ENCODE measurements at places on chromosomes 2 and 18. TPM values are rescaled to one million over a fixed set of nuclear protein-coding genes. Genes with fewer than 3 reads are reported as not detected.

GRCh38 chr2:24909555-24910177 is 10.4 kb downstream of the ADCY3 start:
- H3K27me3 ChIP-seq: no peaks in the 10 kb centered on the region
- H3K4me3 ChIP-seq: no peak overlapping the region
- no peak overlapping the region for H3K27ac ChIP-seq
- DNase-seq: no peak
- peaks cover 18% of the 10 kb centered on the region for H3K4me1 ChIP-seq

DNA sequence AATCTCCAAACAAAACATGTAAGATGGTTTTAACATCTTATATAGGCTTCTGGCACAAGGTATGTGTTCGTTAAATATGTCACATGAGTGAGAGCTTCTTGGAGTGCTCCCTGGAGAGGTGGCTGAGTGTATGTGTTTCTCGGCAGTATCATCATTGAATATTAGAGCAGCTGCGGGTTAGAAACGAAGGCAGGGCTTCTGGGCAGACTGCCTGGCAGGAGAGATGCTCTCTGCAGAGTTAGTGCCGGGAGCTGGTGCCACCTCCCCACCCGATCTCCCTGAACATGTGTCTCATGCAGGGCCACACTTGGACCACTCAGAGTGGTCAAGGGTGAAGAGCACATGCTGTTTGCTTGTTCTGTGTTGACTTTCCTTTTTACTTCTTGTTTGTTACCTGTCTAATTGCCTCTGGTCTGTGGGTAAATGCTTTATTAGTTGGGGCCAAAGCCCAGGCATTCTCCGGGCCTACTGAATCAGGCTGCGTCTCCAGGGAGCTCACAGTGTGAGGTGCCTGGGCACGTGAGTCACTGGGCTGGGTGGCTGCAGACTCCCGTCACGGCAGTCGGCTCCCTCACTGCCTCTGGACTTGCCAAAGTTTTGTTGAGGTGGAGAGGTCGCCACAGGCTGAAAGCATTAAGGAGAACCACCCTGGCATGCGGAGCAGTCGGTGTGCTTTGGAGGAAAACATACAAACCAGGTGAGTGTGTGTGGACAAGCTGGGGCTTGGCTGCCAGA is 246.6 kb downstream of the FHOD3 start:
- no peak overlapping the region for H3K4me3 ChIP-seq
- no peak for DNase-seq
- H3K36me3 ChIP-seq: no peaks in the 10 kb centered on the region
- H3K27ac ChIP-seq: no peak overlapping the region
- no peaks in the 10 kb centered on the region for H3K4me1 ChIP-seq

DNA sequence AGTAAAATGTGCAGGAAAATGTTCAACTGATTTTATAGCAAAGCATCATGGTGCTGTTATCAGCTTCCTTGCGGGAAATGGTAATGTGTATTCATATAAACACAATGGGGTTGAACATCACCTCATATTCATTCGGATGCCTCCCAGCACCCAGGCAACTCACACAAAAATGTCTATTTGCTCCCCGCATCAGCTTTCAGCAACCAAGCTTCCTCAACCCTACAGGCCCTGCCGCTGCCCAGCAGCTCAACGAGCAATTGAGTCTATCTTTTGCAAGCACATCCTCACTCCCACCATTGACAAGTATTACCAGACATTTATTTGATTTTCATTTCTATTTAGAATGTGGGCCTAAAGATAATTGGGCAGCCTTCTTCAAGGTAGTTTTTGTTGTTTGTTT is 2161.4 kb upstream of the PIK3C3 start:
- DNase-seq: no peak
- H3K27ac ChIP-seq: no peak overlapping the region
- no peaks in the 10 kb centered on the region for H3K36me3 ChIP-seq

- no peaks in the 10 kb centered on the region for H3K27me3 ChIP-seq
- no peak overlapping the region for H3K4me3 ChIP-seq
- H3K36me3 ChIP-seq: peaks cover 3% of the 10 kb centered on the region
These were observed 44.2 kb upstream of the SLC39A10 start for GRCh38 chr2:195612611-195613495.

DNA sequence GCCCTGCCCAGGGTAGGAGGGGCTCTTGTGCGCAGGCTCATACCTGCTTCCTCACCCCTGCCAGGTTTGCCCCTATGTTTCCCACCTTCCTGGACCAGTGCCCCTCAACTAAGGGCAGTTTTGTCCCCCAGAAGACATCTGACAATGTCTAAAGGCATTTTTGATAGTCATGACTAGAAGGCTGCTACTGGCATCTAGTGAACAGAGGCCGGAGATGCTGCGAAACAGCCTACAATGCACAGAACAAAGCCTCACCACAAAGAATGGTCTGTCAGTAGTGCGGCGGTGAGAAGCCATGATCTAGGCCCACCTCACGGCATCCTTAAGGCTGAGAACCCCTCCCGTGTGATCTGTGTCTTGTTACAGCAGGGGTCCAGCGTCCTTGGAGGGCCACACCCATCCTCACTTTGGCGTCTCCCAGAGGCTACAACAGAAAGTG is 96.0 kb downstream of the TMEM17 start:
- H3K36me3 ChIP-seq: no peaks in the 10 kb centered on the region
- H3K4me1 ChIP-seq: peaks cover 10% of the 10 kb centered on the region
- no peaks in the 10 kb centered on the region for H3K27me3 ChIP-seq
- no peak for DNase-seq

DNA sequence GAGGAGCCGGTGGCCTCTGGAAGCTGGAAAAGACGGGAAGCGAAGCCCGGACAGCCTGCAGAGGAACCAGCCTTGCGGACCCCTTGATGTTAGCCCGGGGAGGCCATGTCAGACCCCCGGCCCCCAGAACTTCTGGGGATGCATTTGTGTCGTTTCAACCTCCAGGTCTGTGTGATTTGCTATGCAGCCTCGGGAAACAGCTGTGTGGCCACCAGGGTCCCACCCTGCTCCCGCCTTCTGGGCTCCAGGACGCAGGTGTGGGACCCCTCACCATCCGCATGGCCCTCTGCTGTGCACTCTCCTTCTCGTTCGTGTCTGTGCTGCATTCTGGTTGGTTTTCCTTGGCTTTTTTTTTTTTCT is 13.3 kb downstream of the NEU4 start:
- no peak overlapping the region for H3K4me3 ChIP-seq
- no peak overlapping the region for H3K27ac ChIP-seq
- H3K4me1 ChIP-seq: peaks cover 5% of the 10 kb centered on the region
- H3K36me3 ChIP-seq: no peaks in the 10 kb centered on the region
- no peak for DNase-seq

DNA sequence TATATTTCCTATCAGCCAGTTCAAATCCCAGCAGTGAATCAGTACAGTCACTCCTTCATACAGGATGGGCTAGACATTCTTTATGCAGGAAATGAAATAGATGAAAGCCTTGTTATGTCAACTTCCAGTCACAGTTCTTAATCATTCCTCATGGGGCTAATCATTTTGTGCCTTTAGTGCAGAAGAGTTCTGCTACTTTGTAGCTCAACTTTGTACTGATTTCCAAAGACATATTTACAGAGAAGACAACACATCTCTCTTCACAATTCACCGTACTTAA is 593.9 kb upstream of the NETO1 start:
- no peak overlapping the region for H3K4me3 ChIP-seq
- no peaks in the 10 kb centered on the region for H3K27me3 ChIP-seq
- no peaks in the 10 kb centered on the region for H3K4me1 ChIP-seq

Gene SERPINB11
- total RNA-seq: not detected

Gene ARL5A
- total RNA-seq: 77.5 TPM

Gene TXNDC9
- 42.1 TPM for total RNA-seq

DNA sequence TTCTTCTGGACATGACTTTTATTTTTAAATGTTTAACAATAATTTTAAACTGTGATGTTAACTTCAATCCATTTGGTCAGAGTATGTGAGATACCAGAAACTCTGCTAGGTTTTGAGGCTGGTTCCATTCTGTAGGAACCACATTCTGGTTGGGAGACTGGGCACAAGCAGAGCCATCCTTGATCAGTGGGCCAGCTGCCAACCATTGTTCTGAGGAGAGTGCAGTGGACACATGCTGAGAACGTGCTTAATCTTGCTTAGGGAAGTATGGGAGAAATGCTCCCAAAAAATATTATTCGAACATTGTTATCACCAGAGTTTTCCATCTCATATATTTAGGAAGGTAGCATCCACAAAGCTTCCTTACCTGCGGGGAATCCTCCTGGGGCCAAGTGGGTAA is 155.8 kb downstream of the RTN4 start:
- no peaks in the 10 kb centered on the region for H3K36me3 ChIP-seq
- H3K27me3 ChIP-seq: peaks cover 7% of the 10 kb centered on the region
- H3K4me1 ChIP-seq: peaks cover 14% of the 10 kb centered on the region
- DNase-seq: no peak
- no peak overlapping the region for H3K27ac ChIP-seq

- H3K27me3 ChIP-seq: peaks cover 37% of the 10 kb centered on the region
- H3K4me3 ChIP-seq: no peak overlapping the region
- DNase-seq: no peak
- H3K27ac ChIP-seq: no peak overlapping the region
- peaks cover 10% of the 10 kb centered on the region for H3K4me1 ChIP-seq
These were observed 3.5 kb downstream of the CABYR start for GRCh38 chr18:24142376-24142775.

- H3K4me3 ChIP-seq: no peak overlapping the region
- no peak overlapping the region for H3K27ac ChIP-seq
- H3K36me3 ChIP-seq: no peaks in the 10 kb centered on the region
- H3K4me1 ChIP-seq: peaks cover 11% of the 10 kb centered on the region
These were observed 56.5 kb downstream of the SLC4A5 start for GRCh38 chr2:74286725-74287124.

Gene GAREM2
- 7.9 TPM for total RNA-seq

GRCh38 chr18:29028560-29028959 is 851.6 kb upstream of the CDH2 start:
- no peak overlapping the region for H3K4me3 ChIP-seq
- no peaks in the 10 kb centered on the region for H3K4me1 ChIP-seq
- H3K27ac ChIP-seq: no peak overlapping the region

GRCh38 chr2:47223980-47224379 is 68.9 kb upstream of the STPG4 start:
- no peaks in the 10 kb centered on the region for H3K36me3 ChIP-seq
- H3K27me3 ChIP-seq: peaks cover 6% of the 10 kb centered on the region
- H3K4me3 ChIP-seq: no peak overlapping the region
- H3K4me1 ChIP-seq: no peaks in the 10 kb centered on the region
- no peak for DNase-seq

- H3K27me3 ChIP-seq: peaks cover 11% of the 10 kb centered on the region
- H3K4me1 ChIP-seq: peaks cover 27% of the 10 kb centered on the region
- no peak overlapping the region for H3K27ac ChIP-seq
- peak; percentile 94 for DNase-seq
These were observed 48.0 kb upstream of the HNRNPA3 start for GRCh38 chr2:177164584-177165052.

DNA sequence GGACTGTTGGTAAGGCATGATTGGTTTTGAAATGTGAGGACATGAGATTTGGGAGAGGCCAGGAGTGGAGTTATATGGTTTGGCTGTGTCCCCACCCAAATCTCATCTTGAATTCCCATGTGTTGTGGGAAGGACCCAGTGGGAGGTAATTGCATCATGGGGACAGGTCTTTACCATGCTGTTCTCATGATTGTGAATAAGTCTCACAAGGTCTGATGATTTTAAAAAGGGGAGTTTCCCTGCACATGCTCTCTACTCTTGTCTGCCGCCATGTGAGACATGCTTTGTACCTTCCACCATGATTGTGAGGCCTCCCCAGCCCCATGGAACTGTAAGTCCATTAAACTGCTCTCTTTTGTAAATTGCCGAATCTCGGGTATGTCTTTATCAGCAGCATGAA is 5.4 kb downstream of the CMPK2 start:
- peaks cover 76% of the 10 kb centered on the region for H3K36me3 ChIP-seq
- H3K27me3 ChIP-seq: no peaks in the 10 kb centered on the region
- no peak overlapping the region for H3K4me3 ChIP-seq
- no peak overlapping the region for H3K27ac ChIP-seq

GRCh38 chr2:111983478-111984212 is 71.4 kb upstream of the TMEM87B start:
- H3K4me1 ChIP-seq: peaks cover 12% of the 10 kb centered on the region
- H3K27ac ChIP-seq: no peak overlapping the region
- peak overlapping the region; percentile 28 for H3K4me3 ChIP-seq
- no peaks in the 10 kb centered on the region for H3K36me3 ChIP-seq

DNA sequence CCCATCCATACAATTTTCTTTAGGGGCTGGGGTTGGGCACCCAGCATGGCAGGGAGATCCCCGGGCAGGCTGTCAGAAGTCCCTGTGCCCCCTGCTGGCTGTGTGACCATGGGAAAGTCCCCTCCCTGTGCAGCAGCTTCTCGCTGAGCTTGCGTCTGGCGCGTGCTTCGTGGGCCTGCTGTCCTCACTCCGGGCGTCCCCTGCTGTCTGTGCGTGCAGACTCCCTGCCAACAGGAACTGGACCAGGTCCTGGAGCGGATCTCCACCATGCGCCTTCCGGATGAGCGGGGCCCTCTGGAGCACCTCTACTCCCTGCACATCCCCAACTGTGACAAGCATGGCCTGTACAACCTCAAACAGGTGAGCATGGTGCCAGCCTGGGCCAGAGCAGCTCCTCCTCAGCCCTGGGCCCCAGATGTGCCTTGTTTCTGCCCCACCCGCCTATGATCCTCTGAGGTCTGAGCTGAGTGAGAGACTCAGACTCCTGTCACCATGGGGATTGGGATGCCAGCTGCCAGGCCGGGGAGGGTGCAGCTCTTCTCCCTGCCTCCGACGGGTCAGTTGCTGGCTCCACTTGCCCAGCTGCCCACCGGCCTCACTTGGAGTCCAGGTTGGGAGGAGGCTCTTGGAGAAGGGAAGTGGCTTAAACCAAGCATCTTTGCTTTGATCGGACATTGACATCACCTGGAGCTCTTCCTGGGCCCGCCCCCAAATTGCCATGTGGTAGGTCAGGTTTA is 28.6 kb downstream of the IGFBP2 start:
- no peak overlapping the region for H3K27ac ChIP-seq
- H3K27me3 ChIP-seq: no peaks in the 10 kb centered on the region
- no peaks in the 10 kb centered on the region for H3K36me3 ChIP-seq
- H3K4me1 ChIP-seq: peaks cover 2% of the 10 kb centered on the region

GRCh38 chr2:42744545-42745082 is 19.3 kb downstream of the OXER1 start:
- no peak for DNase-seq
- no peaks in the 10 kb centered on the region for H3K27me3 ChIP-seq
- no peak overlapping the region for H3K27ac ChIP-seq
- peaks cover 21% of the 10 kb centered on the region for H3K36me3 ChIP-seq
- no peak overlapping the region for H3K4me3 ChIP-seq

Gene LDLRAD4
- total RNA-seq: 36.5 TPM
